ENCODE measurements at places on chromosomes 4 and X.

GRCh38 chr4:8837181-8837841 lies 34.3 kb downstream of the HMX1 start:
- DNase-seq, result no peak

- no peak for DNase-seq
These were observed 400.6 kb downstream of the IL15 start for GRCh38 chr4:142036795-142037583.

GRCh38 chrX:9569876-9570301 lies 105.0 kb downstream of the TBL1X start:
- DNase-seq, result no peak

GRCh38 chr4:69859140-69859685 lies 732 bp downstream of the SULT1E1 start:
- DNase-seq, result no peak

GRCh38 chrX:633043-633984 lies 2.7 kb downstream of the SHOX start:
- no peak for DNase-seq

DNA sequence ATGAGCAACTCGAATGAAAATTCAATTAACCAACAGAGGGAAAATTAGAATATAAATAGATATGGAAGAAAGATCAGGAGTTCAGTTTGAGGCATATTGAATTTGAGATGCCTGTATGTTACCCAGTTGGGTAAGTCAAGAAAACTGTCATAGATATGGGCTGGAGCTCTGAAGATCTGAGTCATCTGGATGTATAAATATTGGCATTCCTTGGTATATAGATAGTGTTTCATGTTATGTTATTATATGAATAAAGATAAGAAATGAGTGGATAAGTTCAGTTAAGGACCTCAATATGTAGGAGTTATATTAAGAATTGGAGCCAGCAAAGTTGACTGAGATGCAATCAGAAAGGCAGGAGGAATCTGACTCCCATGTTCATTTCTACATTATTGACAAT lies 543.6 kb upstream of the SMIM31 start:
- no peak for DNase-seq

DNA sequence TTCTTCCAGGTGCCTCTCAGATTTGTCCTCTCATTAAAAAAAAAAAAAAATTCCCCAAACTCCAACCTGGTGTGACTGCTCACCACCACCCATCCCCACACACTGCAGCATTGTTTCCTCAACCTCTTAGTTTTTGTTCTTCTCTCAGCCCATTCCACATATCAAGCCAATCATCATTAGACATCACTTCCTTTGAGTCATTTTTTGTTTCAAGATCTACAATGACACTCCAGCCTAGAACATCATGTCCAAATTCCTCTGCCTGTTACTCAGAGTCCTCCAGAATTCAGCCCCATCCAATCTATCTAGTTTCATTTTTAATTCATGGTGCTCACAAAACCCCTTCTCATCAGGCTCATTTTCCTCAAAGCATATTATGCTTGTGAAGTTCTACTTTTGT lies 262.5 kb upstream of the TEX13A start:
- no peak for DNase-seq

DNA sequence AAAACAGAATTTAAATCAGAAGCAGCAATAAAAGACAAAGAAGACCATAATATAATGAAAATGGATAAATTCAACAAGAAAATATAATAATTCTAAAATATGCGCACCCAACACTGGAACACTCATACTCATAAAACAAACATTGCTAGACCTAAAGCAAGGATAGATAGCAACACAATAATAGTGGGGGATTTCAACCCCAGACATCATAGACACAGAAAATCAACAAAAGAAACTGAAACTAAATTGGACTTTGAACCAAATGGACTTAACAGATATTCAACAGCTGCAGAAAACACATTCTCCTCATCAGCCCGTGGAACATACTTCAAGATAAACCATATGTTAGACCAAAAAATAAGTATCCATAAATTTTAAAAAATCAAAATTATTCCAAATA lies 1552.6 kb downstream of the C4orf33 start:
- no peak for DNase-seq

GRCh38 chr4:25088093-25088952 lies 57.6 kb upstream of the LGI2 start:
- DNase-seq, result no peak

DNA sequence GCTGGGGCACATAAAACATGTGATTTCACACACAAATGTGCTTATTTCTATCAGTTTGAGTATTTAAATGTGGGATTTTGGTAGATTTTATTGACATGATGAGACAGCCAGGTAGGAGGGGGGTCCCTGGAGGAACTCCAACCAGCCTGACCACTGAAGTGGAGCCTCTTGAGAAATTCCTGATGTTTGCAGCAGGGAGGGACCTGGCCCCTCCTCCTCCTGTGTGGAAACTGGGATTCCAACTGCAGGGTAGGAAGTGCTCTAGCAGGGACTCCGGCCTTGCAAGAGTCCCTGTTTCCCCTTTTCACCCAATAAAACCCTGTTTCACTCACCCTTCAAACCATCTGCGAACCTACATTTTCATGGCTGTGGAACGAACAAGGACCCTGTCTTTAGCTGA lies 2224.0 kb upstream of the AGA start:
- DNase-seq, result no peak

DNA sequence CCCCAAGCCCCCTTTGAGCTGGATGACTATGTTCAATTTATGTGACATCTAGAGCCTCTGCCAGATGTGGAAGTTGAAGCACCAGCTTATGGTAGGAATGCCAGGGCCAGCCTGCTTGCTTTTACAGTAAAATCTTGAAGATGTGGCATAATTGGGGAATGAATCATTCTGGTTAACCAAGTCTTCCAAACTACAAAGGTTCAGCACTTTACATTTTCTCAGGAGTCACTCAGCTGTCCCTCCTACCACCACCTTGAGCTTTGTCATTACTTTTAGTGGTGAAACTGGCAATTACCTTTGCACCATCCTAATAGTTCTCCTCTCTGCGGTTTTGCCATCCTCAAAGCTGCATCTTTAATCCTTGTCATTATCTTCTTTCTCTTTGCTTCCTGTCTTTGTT lies 172.2 kb downstream of the HS6ST2 start:
- no peak for DNase-seq

DNA sequence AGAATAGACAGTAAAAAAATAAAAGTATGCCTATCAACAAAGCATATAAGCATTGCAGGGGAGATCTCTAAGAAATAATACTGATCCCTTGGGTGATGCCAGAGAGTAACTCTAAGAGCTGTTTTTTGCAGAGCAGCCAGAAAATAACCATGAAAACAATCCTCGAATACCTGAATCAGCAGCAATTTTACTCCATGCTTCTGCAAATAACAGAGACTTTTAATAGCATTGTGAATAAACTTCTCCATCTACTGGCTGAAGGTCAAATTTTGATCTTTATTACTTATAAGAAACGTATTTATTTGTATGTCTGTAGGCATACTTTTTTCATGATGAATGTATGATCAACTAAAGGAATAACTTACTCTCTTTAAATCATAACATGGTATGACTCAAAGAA lies 334.5 kb downstream of the GALNTL6 start:
- no peak for DNase-seq

- DNase-seq, result no peak
These were observed 287.6 kb downstream of the ARHGAP24 start for GRCh38 chr4:85762529-85762871.

- no peak for DNase-seq
These were observed 92.0 kb downstream of the CHRNA9 start for GRCh38 chr4:40427128-40427527.

GRCh38 chrX:119095936-119096335 lies 23.1 kb downstream of the CT47C1 start:
- DNase-seq, result no peak

DNA sequence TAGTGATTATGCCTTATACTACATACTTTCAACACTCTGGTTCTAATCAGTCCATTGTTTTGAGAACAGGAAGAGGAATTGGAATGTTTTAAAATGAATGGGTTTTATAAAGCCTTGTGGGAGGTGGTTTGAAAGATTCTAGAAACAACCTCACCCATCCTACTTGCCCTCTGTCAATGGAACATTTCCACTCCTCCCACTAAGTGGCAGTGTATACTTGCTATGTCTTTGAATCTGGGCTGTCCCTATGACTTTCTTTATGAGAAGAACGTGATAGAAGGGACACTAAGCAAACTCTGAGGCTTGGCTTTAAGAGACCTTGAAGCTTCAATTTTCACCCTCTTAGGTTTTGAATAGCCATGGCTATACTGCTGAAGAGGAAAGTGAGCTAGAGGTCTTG lies 611.2 kb downstream of the PPP4R3C start:
- DNase-seq, result no peak

DNA sequence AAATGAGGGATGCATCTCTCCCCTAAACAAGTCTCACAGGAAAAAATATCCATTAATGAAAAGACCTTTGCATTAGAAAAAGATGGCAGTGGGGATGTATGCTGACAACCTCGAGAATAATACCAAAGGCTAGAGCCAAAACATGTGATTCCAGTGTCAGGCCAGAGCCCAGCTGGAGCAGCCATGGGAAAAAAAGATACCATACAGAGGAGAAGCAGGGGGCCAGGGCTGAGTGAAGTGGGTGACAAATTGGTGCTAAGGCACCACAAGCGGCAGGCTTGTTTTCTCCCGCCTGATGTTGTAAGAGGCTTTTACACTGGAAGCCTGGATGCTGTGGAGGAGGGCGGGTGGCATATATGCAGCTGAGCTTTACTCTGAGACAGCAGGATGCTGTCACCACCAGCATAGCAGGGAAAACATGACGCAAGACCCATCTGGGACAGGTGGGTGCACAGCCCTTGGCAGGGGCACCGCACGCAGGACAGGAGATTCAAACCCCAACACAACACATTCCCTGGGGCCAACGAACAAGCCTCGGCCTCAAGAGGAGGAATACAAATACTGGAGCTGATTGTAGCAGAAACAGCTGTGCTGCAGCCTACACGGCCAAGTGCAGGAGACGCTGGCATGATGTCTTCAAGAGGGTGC lies 91.9 kb downstream of the TSPAN5 start:
- DNase-seq, result no peak

DNA sequence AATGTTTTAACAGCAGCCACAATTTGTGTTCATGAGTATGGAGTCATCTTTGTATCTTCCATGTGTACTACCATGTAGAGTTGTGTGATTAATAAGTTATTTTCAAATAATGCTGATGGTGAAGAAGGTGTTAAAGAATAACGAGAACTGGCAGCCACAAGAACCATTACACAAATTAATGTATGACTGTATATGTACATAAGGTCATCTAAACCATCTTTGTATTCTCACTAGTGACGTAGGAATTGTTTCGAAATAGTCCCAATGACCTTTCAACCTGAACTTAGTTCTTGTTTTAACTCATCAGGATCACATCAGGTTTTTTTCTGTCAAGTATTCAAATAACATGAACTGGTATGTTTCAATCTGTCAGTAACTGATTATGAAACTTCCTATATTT lies 48.3 kb upstream of the NOCT start:
- DNase-seq, result no peak

- no peak for DNase-seq
These were observed 194.6 kb upstream of the C1QTNF7 start for GRCh38 chr4:15233264-15233597.

- DNase-seq, result no peak
These were observed 113.0 kb upstream of the PRDX4 start for GRCh38 chrX:23554304-23554703.

GRCh38 chr4:153297116-153297515 lies 47.4 kb upstream of the MND1 start:
- DNase-seq, result no peak

- peak; percentile 46 for DNase-seq
These were observed at the start of gene WAS for GRCh38 chrX:48683411-48683982. TSS of gene WAS (plus strand) at chrX:48683799. CDS start at chrX:48683854, 55 bp downstream.

- DNase-seq, result no peak
These were observed 878.3 kb downstream of the FSTL5 start for GRCh38 chr4:161285461-161285860.

GRCh38 chr4:184337907-184338306 lies 120.2 kb upstream of the ENPP6 start:
- DNase-seq, result no peak

DNA sequence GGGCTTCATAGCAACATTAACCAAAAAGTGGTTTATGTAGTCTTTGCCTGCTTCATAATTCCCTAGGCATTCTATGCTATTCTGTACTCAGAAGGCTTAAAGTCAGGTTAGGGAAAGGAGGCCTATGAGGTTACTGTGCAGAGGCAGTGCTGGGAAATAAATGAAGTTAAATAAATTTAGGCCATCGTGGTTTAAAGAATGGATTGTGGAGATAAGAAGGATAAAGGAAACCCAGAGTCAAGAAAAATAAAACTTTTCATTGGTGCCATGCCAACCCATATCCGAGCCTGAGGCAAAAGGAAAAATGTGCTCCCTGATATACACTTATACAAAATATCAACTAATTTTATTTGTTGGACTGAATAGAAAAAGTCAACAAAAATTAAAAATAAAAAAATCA lies 70.2 kb downstream of the AR start:
- no peak for DNase-seq

- DNase-seq, result no peak
These were observed 24.7 kb downstream of the ACE2 start for GRCh38 chrX:15576019-15576418.

DNA sequence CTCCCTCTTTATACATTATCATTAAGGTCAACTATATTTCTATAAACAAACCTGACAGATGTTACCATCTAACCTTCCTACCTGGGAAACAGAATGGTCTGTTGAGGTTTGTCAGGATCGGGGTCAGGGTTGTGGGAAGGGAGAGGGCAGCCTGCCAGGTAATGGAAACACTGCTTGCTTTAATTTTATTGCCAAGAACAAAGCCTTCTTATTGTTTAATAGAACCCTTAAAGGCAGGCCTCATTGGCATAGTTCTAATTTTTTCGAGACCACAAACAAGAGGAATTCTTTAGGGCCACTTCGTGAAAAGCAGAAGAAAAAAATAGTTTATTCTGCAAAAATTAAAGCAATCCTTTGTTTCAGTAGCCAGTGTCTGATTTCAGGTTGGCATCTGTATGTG lies 113.2 kb downstream of the MID1 start:
- DNase-seq, result no peak

DNA sequence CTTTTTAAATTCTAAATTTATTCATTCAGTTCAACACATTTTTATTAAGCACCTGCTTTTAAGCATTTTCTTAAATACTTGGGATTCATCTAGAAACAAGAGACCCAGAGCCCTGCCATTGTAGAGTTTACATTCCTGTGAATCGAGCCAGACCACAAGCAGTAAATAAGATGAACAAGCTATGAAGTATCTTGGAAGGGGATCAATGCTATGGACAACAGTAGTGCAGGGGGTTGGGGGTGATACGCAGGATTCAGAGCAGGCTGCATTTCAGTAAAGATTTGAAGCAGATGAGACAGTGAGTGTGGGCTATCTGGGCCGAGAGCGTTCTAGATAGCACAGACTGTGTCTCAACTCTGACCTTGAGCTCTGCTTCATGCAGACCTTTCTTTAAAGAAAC lies 35.1 kb downstream of the CLDN22 start:
- no peak for DNase-seq

GRCh38 chr4:4388836-4389575 lies 2.1 kb downstream of the NSG1 start:
- no peak for DNase-seq

- DNase-seq, result no peak
These were observed 10.6 kb upstream of the RASGEF1B start for GRCh38 chr4:81482326-81482725.

- no peak for DNase-seq
These were observed 41.9 kb downstream of the ARHGEF38 start for GRCh38 chr4:105594099-105595010.
